Gastrocnemius medialis (tissue), 4 donors: ENCODE measurements at places on chromosomes 4 and X. TPM values are rescaled to one million over a fixed set of nuclear protein-coding genes. Genes with fewer than 3 reads are reported as not detected.

- DNase-seq = no peak
These were observed 140.3 kb upstream of the SMAD1 start for GRCh38 chr4:145341381-145341780.

DNA sequence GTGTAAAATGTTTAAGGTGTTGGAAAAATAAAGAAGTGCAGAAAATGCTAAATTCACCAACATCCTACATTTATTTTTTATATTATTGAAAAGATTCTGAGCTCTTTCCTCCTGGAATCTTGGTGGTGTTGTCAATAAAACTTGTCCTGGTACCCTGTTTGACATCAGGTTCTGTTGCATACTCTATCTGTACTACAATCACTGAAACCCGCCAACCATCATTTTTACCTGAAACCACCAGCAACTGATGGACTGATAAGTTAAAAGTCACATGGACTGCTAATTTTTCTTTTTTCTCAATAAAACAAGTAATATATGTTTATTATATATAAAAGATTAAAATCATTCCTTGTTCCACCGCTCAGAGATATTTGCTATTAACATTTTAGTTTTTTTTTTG lies 23.4 kb downstream of the STAP1 start:
- DNase-seq = no peak

Gene ARMCX1
- 13.9 TPM for total RNA-seq

GRCh38 chr4:5759236-5760075 lies 48.5 kb downstream of the EVC start:
- DNase-seq = no peak

DNA sequence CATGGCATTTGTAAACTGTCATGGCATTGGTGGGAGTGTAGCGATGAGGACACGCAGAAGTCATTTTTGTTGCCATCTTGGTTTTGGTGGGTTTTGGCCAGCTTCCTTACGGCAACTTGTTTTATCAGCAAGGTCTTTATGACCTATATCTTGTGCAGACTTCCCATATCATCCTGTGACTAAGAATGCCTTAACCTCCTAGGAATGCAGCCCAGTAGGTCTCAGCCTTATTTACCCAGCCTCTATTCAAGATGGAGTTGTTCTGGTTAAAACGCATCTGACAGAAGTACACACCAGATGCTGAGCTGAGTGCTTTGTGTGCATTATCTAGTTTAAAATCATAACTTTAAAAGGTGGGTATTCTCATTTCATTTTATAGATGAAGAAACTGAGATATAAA lies 268.8 kb upstream of the GALNT7 start:
- DNase-seq = no peak

- DNase-seq = no peak
These were observed 60.7 kb upstream of the DHRSX start for GRCh38 chrX:2561456-2561855.

DNA sequence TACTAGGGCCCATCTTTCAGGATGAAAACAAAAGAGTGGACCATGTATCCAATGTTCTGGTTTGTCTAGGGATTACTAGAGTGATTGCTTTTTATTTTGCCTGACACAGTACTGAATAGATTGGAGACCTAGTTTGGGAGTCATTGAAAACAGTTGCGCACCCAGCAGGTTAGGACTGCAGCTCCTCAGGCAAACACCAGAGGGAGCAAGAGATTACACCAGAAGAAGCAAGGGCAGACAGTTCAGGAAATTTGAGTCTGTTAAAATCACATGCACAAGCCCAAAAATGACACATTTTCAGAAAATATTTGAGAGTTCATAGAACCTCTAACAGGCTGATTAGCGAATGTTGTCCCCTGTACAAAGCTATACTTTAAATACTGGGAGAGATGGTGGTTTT lies 55.6 kb downstream of the CYLC1 start:
- DNase-seq = no peak

DNA sequence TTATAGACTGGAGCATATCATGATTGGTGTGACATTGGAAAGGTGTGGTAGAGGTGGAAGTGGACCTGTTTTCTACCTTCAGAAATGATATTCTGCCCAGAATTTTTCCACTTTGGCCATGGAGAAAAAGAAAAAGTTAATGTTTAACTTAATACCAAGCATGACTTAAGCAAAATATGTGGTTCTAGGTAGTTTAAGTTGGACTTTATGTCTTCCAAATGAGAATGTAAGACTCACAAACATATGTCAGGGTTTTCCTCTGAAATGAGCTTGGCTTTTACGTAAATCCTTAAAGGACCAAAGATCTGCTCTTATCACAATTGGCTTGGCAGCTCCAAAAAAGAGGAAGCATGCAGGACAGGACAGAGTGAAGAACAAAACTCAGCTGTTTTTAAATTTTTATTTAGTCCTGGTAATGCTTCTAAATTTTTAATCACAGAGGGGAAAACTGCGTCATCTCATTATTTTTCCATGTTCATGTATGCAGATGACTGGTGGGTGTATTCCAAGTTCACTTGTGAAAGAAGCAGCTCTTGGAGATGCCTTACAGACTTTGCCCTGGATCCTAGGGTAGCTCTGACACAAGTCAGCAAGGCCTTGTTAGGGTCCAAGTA lies 98.2 kb downstream of the ANK2 start:
- DNase-seq = no peak

Gene WWC2
- total RNA-seq = 10.7 TPM

GRCh38 chr4:4941751-4942150 lies 77.5 kb downstream of the CYTL1 start:
- no peak for DNase-seq

DNA sequence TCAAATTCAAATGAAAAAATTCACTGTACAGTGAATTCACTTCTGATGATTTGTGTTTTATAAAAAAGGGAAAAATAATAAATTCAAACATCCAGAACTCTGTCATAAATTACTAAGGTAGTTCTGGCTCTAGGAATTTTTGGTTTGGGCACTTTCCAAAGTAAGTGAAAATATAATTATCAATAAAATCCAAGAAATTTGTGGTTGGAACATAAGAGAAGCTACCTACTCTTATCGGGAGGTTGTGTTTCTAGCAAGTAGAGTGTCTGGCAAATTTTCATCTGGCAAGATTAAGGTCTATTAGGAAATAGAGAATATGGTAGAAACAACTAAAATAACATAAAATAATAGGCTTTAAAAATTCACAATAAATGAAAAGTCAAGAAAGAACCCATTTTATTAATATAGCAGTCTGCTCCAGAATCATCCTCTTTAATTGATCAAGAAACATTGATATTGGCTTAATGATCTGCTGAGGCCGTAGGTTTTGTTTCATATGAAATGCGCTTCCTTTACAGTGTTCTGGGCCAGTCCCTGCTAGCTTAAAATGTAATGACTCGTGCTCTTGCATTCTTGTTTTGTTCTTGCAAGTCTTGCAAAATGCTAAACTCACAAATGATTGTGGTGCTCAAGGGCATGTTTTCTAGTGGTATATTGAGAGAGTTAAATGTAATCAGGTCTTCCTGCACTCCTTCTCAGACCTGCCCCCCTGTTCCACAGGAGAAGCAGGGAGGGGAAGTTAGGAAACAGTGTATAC lies 331.4 kb downstream of the RAPGEF2 start:
- DNase-seq = no peak

- DNase-seq = no peak
These were observed 428.4 kb downstream of the AFF2 start for GRCh38 chrX:148928811-148929210.

DNA sequence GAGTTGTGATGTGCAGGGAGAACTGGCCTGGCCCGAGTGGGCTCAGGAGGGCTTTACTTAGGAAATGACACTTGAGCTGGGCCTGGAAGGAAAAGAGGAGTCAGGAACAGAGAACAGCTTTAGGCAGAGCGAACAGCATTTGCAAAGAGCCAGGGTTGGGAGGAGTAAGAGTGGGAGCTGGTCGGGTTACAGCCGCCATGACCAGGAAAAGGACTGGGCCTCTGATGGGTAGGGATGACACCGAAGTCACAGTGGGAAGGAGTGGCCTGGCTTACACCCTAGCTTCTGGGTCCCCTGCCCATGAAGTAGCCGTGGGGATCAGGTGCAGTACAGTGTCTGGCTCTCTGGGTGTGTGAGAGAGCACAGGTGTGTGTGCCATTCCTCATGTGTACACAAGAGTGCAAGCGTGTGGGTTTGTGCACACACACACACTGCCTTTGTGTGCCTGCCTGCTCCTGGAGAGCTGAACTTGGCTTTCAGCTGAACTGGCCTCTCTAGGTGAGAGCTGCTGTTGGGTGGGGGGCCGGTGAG lies 31.6 kb downstream of the TRMT44 start:
- DNase-seq = no peak

- peak; percentile 68 for DNase-seq
These were observed 367.0 kb downstream of the BCOR start for GRCh38 chrX:39730662-39731329.

DNA sequence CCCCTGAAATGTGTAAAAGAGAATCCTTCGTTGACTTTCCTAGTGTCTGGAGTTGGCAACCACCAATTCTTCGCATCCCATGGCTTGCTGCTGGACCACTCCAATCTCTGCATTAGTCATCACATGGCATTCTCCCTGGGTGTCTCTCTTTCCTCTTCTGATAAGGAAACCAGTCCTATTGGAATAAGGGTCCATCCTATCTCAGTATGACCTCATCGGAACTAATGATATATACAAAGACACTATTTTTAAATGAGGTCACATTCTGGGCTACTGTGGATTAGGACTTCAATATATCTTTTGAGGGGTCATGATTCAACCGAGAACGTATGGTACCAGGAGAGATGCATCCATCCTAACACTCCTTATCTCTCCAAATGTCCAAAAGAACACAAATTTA lies 259.1 kb upstream of the CPEB2 start:
- DNase-seq = no peak

Gene IBSP
- not detected for total RNA-seq

GRCh38 chr4:10094841-10095240 lies 21.8 kb downstream of the WDR1 start:
- DNase-seq = no peak

- DNase-seq = peak; percentile 52
These were observed 1.1 kb downstream of the STBD1 start for GRCh38 chr4:76307660-76308014.

Gene PNMA3
- total RNA-seq = not detected

DNA sequence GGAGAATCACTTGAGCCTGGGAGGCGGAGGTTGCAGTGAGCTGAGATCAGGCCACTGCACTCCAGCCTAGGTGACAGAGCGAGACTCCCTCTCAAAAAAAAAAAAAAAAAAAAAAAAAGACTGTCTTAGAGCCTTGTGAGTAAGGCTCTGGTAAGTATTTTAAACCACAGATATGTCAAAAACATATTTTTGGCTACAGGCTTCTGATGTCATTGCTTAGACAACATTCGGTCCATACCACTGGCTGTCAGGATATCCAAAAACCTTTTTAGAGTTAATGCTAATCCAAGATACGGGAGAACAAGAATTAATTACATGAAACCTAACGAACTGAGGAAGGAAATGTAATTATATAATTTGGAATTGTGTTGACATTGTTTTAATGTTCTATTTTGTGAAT lies 999.5 kb upstream of the PABPC4L start:
- no peak for DNase-seq

GRCh38 chr4:184705692-184706091 lies 28.2 kb downstream of the CENPU start:
- DNase-seq = no peak

Gene BMP3
- 0.11 TPM for total RNA-seq

Gene L1CAM
- 0.41 TPM for total RNA-seq
